MV-4-11 (cell line): ENCODE measurements at places on chromosomes 7 and 10.

- DNase-seq = no peak
These were observed 51.9 kb downstream of the SLC16A9 start for GRCh38 chr10:59657724-59658123.

DNA sequence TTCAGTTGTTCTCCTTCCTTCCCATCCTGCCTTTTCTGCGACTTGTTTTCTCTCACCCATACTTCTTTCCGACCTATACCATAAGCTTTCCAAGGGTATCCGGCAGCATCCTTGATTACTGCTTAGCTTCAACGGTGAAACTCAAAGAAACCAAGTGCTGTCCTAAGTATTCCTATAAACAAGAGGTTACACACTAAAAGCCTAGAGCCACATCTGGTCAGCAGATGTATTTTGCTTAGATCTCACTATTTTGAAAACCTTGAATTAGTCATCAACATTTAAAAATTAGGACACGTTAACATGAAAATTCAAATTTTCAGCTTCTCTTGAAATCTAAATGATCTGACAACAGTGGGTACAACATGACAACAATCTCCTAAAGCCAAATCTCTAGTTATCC, 20.0 kb downstream of the ARHGAP21 start:
- no peak for DNase-seq

- DNase-seq = no peak
These were observed at the start of gene PLAC9 for GRCh38 chr10:80132299-80133139. Gene PLAC9 (plus strand): TSS chr10:80132730. CDS start chr10:80132763, 33 bp downstream.

DNA sequence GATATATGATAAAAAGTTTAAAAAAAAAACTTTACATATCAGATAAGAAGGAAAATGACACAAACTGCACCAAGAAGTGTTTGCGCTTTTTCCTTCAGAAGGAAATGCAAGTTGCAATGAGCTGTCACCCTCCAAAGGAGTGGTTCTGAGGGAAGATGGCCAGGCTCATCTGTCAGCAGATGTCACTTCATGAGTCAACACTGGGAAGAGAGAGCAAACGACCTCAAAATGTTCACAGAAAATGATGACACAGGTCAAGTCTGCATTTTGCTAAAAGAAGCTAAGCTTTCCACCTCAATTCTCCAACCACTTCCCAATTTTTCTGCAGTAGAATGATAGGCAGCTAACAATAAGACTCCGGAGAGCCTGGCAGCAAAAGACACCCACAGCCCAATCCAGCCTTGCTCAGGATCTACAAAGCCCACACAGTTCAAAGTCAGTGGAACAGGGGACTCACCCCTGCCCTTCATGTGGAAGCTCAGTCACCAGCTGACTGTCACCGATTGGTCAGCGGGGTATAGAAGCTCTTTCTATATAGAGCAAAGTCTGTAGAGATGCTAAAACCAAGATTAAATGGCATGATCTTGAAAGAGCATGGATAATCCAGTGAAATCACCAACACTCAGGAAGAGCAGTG, 155.1 kb upstream of the NEBL start:
- DNase-seq = peak; percentile 82

DNA sequence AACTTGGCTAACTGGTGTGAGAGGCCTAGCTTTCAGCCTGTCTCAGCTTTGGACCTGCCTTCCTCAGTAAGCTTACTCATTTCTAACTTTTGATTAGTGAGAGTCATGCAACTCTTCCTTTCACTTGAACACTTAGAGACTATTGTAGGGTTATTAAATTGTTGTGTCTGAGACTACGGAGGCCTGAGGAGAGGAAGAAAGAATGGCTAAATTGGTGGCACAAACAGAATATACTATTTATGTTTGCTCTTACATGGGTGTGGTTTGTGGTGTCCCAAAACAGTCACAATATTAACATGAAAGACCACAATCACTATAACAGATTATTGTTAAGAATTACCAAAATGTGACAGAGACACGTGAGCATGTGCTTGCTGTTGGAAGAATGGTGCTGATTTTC, 82.1 kb downstream of the TRIM24 start:
- no peak for DNase-seq
